ENCODE measurements at places on chromosomes 2 and 18.

DNA sequence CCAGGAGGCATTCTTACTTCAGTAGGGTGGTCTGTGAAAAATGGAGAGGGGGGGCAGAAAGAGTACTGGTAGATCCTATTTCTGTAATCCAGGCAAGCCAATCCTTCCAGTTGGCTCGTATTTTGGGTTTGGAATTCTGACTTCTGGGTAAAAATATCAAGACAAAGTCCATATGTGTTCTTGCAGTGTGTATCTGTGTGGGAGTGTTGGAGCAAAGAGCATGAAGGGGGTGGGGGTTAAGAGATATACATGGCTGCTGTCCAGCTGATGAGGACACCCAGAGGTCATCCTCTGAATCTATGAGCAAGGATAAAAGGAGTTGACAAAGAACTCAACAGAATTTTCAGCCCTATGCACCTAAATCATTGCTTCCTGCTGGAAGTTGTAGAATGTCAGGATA is 375.8 kb upstream of the PIK3C3 start:
- no peak for DNase-seq

DNA sequence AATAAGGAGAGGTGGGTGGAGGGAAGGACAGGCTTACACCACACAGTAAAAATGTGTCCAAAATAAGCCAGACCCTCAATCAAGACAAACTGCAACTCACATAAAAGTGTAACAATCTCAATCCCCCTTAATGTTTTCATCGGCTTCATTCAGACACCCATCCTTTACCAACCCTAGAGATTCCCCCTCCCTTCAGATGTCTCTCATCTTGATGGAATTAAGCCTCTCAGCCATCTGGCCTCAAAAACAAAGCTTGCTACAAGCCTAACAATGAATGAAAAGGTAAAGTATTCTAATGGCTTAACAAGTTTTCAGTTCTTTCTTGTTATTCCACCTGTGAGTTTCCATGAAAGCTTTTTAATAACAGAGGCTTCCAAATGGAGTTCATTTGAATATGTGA is 5.2 kb downstream of the RTTN start:
- DNase-seq, result no peak

- no peak for DNase-seq
Observed at GRCh38 chr2:85774126-85774978, 20.6 kb downstream of the ATOH8 start.

DNA sequence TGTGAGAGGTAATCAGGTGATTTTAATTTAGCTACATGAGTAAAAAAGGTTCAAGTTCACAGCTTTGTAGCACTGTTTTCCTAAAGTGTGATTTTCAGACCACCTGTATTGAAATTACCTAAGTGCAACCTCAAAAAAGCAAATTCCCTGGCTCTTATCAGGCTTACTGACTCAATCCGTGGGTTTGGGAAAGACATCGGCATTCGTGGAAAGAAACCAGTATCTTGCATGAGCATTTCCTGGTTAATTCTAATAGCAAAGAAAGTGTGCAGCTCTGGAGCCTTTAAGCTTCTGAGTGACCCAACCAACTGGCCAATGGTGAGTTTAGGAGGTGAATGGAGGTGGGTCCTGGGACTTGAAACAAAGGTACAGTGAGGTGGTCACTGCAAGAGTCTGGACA is 300.9 kb downstream of the NBAS start:
- no peak for DNase-seq

DNA sequence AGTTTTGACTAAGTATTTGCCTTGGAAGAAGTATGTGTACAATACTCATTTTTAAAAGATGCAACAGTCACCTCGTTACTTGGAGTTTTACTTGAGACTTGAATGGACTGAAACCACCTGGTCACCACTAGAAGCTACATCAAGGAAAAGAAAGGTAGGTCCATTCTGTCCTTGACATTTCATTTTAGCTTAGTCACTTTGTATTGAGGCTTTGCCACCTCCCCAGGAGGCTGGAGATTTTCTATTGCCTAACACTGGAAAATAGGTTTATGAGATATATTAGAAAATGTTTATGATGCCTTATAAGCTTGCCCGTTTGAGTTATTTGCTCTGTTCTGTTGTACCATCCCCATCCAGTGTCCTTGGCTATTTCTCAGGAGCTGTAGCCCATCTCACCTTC is 107.9 kb upstream of the ETAA1 start:
- no peak for DNase-seq

DNA sequence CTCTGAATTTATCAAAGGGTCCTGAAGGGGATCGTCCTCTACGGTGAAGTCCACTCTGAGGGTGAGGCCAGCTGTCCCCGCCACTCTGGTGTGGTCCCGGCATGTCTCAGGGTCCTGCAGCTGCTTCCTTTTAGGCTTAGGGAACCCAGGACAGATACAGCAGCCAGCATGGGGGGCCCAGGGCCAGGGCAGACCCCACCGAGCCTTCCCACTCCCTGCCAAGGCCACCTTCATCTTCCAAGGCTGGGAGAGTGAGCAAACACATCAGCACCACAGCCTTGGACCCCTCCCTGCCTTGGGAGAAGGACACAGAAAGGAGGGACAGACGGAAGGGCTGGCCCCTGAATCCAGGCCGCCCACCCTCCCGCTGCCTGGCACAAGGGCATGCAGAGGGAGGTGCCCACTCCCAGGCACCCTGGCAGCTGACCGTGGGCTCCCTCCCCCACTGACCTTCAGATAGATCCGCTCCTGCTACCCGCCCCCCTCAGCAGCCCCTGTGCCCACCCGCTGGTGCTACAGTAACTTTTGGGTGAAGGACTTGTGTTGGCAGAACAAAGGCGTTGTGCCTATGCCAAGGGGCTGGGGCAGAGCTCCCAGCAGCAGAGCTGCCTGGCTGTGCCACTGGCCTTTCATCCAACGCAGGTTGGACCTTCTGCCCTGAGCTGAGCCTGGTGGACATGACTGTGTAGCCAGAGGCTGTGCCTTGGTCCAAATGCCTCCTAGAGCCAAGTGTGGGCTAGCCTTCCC is 7.6 kb downstream of the CYP26B1 start:
- DNase-seq, result no peak

DNA sequence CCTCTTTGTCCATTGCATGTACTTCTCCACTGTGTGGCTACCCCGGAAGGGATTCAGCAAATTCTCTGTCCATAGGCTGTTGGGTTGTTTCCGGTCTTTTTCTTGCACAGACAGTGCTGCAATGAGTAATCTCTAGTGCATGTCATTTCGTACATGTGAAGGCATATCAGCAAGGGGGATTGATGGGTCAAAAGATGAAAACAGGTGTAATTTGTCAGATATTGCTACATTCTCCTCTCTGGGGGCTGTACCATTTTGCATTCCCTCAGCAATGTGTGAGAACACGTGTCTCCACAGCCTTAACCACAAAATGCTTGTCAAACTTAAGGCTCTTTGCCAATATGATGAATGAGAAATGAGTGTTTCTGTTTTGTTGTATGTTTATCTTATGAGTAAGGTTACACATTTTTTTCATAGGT is 60.5 kb downstream of the KLHL29 start:
- DNase-seq, result no peak

DNA sequence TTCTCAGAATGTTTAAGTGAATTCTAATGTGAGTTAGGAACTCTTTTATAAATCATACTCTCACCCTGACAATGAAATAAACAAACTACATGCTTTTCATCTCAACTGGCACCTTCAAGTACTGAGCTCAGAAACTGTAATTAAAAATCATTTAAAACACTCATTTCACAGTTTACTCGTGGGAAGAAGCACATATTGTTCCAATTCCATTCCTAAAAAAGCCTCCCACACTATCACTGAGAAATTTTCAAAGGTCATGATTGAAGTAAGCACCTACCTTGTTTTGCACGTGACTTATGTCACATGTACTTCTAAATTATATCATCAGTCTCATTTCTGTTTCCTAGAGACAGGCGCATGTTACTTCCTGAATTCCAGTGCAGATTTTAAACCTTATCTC is 678.1 kb upstream of the SLC8A1 start:
- no peak for DNase-seq

DNA sequence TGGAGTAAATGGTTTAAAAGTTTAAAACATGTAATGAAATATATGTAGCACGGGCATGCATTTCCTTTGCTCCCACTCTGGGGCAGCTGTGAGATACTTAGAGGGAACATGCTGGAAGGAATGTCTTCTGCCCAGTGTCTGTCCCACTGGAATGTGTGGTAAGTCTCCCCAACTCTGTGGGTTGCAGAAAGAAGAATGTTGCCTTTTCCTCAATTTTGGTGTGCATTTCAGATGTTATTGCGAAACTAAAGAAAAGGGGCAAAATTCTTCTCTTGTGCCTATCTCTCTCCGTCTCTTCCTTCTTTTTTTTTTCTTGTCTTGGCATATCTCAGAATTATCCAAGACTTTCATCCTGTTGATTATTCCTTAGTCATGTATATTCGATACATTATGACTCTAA is 201.1 kb downstream of the SH3RF3 start:
- DNase-seq, result no peak

- no peak for DNase-seq
Observed at GRCh38 chr18:7684966-7685365, 117.8 kb downstream of the PTPRM start.

GRCh38 chr2:169365029-169365480 is 2.7 kb upstream of the LRP2 start:
- no peak for DNase-seq

DNA sequence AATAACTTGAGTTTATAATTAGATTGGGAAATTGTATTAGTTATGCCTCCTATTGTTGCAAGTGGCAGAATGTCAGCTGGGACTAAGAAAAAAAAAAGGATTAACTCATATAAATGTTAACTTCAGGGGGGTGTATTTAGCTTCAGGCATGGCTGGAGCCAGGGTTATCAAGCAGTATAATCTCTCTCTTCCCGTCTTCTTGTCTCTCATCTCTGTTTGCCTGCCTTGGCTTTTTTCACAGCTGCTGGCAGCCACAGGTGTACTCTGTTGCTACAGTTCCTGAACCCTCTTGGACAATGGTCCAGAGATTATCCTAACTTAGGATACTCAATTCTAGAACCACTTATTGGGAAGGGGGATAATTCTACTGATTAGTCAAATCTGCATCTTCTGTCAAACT is 370.7 kb upstream of the MEX3C start:
- DNase-seq, result no peak

GRCh38 chr2:40488927-40489677 is 37.2 kb upstream of the SLC8A1 start:
- no peak for DNase-seq

DNA sequence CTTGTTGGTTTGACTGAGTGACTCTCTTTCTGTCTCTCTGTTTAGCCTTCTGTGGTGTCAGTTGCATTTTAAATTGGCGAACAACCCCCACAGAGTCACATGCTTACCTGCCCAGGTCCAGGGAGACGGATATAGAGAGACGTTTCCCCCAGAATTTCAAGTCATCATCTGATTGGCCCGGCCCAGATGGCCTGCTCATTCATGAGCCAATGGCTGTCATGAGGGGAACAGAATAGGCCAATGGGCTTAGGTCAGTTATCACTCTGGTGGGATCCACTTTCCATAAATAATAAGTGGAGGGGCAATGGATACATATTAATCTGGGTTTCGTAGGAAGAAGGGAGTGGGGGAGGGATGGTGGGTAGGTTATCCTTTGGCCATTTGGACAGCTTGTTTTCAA is 150.0 kb upstream of the SPRED2 start:
- no peak for DNase-seq

DNA sequence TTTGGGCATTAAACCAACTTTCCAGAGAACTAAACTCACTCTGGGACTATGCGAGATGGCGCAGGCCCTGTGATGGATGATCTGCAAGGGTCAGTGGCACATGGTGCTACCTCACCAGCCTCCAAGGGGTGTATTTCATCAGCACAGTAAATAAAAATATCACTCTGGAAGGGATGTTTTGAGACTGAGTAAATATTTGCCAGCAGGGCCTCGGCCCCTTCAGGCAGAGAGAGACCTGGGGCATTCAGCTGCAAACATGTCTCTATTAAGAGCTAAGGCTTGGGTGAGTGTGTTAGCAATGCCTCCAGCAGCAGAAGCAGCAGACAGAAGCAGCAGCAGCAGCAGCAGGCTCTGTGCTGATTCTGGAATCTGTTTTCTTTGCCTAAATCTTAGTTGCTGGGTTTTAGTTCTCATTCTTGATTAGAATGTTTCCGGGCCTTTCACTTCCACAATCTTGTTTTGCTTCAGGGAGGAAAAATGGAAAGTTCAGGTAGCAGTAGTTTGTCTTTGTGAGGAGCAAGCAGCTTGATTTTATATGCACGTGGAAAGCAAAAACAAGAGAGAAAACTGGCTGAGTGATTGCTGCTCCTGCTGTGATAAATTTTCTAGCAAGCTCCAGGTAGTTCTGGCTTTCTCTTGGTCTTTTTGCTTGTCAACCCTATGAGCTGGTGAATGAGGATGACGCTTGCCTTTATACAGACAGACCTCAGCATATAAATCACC is 18.6 kb downstream of the ADCYAP1 start:
- no peak for DNase-seq

DNA sequence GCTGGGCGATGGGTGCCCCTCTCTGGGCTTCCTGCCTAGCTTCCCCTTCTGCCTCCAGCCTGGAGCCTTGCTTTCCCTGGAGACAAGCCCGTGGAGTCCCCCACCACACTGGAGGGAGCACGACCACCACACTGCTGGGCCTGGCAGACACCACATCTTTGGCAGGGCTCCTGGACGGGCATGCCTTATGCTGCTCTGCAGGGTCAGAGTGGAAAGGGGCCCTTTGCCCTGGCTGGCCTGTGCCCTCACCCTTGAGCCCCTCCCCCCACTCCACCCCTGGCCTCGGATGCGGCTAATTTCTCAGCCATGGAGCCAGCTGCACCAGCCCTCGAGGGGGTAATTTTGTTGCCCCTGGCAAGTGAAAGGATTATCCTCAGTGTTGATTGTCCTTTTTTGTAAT is 194.5 kb downstream of the LOXHD1 start:
- DNase-seq, result no peak

DNA sequence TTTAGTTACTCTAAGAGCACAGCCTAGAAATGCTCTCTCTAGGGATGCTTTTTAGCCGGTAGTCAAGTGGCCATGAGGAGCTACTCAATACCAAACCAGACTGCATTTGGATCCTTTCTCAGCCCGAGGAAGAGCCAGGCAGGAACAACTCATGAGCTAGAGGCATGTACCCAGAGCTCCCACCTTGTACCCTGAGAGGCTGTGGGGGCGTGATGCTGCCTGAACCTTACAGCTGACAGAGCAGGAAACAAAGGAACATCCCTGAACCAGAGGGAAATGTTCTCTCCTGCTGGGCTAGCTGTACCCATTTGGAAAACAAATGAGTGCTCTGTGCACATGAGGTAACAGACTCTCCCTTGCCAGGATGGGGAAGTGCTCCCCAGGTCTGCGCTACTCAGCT is 131.6 kb downstream of the OSR1 start:
- no peak for DNase-seq

DNA sequence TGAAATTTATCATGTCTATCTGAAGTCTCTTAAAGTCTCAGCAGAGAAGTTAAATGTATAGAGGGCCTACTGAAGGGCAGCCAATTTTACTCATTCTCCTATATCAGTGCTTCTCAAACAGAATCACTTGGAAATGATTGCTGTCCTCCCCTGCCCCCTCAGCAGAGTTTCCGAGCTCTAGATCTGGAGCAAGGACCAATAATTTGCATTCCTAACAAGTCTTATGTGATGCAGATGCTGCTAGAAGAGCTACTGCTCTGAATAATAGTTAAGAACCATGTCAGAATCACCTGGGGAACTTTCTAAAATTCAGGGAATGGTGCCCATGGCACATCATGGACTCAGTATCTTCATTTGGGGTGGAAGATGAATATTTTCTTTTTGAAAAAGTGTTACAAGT is 105.6 kb upstream of the EPHA4 start:
- no peak for DNase-seq

All from stimulated activated CD4-positive, alpha-beta T cell treated with anti-CD3 and anti-CD28 coated beads, Interleukin-12 subunit alpha, Interleukin-12 subunit beta, amount 100 ng/mL, for 4 hours (primary cell).